ENCODE measurements at places on chromosomes 11 and 22.

DNA sequence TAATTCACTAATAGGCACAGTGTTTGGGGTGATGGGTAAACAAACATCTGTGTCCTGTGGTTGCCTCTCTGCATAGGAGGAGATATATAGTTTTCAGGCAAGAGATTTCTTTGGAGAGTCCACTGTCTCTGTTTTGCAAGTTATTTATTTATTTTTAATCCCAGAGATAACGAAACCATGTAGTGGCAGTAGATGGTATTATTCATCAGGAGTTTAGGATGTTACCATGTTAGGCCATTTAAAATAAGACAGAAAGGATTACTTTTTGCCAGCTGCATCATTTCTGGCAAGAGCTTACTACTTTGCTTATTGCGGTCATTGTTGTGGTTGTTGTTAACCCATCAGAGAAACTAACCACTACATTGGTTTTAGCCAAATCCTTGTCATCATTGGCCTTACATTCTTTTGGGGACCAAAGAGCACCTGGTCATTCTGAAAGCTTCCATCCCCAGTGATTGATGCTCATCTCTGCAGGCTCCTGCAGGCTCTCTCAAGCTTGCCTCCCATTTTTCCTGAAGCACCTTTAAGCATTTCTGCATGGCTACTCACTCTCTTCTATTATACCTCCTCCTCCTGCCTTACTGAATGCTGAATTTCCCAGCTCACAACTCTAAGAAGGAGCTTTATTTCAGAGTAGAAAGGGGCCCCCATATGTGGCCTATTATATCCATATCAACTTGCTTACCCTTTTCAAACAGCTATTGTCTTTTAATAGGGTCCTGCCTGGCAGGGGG, 84.4 kb downstream of the CSTPP1 start:
- DNase-seq, result no peak

- DNase-seq, result no peak
These were observed 47.6 kb upstream of the TEAD1 start for GRCh38 chr11:12626616-12627015.

DNA sequence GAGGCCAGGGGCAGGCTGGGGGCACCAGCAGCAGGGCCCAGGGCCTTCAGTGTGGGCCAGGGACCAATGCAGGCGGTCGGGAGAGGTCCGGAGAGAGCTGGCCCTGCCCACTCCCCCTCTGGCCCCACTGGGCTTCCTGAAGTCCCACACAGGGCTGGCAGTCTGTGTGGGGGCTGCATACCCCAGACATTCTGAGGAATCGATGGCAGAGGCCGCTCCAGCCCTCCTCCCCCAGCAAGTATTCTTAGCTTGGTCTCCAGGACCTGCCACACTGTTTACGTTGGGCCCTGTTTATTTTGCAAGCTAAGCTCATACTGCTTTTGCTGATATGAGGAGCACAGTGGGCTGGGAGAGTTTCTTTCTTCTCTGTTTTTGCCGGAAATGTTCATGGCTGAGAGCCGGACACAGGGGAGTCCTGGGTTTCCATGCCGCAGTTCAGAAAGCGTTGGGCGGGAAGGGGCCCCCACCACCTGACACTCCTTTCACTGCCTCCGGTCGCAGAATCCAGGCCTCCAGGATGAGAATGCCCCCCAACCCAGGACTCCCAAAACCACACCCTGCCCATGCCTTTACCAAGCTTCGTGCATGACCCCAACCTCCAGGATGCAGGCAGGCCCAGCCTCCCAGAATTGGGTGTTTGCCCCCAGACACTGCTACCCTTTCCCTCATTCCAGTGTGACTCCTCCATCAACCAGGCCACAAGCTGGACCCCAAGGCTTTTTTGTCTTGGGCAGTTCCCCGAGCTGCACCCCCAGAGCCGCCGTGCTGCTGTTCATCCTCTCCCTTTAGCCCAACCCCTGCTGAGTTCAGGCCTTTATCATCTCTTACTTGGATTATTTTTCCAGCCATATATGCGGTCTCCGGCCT, 81.8 kb upstream of the KCNQ1OT1 start:
- DNase-seq, result peak; percentile 36

DNA sequence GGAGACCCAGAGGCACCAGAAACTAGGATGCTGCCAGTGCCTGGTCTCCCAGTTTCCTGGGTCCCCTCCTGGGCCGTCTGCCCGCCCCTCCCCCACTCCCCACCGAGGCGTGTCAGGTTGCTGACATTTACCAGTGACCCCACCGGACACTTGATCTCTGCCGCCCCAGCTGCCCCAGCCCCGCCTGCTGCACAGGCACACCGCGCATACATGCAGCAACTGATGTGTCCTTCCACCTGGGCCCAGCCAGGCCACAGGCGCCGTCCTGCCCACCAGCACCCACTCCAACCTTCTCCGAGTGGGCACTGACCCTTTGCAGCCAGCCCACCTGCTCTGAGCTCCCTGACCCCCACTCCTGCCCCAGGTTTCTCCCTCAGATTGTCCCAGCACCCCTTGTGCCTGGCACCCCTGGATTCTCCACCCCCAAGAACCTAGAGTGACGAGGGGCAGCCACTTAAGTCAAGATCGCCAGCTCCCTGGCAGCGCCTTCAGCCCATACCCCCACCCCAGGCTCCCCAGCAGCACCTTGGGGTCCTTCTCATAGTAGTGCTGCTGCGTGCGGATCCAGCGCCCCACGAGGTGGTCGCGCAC, 548 bp downstream of the PYGM start:
- DNase-seq, result no peak

GRCh38 chr11:121696931-121697670, 244.3 kb upstream of the SORL1-AS1 start:
- DNase-seq, result no peak

GRCh38 chr22:48923996-48924395, 903.7 kb downstream of the BRD1 start:
- DNase-seq, result no peak

DNA sequence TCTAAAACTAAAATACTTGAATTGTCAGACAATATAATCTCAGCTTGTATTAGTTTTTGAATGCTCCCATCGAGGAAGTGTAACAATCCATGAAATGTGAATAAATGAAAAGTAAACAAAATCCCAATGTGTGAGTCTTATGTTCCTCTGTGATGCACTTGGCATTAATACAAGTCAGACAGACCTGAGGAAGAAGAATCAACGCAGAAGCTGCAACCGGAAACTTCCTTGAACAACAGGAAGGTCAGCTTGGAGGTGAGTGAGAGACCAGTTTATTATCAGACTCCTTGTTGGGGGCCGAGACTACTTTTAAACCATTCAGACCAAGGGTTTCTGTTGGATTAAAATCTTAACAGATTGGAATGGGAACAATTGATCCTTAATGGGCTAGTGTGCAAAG, 24.2 kb downstream of the NUP50 start:
- DNase-seq, result no peak

DNA sequence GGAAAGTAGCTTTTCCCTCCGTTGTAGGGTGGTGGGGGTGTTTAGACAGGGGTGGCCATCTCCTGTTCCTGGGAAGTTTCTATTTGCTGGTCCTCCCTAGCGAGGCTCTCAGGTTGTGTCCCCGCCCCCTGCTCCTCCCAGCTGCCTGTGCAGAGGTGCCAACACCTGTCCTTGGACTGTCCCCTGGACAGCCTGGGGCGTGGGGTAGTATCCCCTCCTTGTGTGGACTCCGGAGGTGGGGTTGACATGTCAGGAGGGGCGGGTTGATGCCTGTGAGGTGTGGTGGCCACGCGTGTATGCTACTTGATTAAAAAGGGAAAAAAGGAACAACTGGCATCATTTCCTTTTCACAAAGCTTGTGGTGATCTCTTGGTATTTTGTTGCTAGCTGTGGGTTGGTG, 14.3 kb upstream of the RANBP1 start:
- no peak for DNase-seq

DNA sequence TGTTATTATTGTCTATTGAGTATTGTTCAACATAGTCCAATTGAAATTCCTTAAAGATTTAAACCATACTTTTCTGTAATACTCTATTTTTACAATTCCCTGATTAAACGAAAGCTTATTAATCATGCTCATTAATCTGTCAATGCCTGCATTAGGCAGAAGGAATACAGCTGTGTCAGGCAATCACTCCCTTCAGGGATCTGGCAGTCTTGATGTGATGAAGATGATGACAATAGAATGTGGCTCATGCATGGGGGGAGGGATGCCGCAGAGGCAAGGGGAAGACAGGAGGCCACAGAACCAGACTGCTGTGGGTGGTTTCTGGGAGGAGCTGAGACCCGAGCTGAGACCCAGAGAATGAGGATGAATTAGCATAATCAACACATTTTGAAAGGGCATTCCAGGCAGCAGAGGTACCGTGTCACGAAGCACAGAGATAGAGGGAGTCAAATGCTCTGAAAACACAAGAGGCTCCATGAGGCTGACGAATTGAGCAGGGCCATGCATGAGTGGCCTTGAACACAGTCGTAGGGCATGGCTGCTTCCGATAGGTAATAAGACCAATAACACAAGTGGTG, 1075.5 kb downstream of the OPCML start:
- no peak for DNase-seq

DNA sequence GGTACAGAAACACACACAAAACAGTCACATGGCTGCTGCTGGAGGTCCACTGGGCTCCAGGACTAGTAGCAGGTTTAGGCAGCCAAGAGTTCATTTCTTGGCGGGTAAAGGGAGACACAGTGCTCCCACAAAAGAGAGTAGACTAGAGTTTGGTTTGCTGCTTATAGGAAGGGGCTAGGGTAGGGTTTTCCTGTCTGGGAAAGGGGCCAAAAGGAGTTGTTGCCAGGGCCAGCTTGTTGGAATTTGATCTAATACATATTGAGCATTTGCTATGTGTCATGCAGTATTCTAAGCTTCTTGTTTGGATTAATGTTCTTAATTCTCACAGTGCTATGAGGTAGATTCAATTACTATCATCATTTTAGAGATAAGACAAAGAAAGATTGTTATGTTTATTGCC, 195.1 kb upstream of the PLET1 start:
- no peak for DNase-seq

DNA sequence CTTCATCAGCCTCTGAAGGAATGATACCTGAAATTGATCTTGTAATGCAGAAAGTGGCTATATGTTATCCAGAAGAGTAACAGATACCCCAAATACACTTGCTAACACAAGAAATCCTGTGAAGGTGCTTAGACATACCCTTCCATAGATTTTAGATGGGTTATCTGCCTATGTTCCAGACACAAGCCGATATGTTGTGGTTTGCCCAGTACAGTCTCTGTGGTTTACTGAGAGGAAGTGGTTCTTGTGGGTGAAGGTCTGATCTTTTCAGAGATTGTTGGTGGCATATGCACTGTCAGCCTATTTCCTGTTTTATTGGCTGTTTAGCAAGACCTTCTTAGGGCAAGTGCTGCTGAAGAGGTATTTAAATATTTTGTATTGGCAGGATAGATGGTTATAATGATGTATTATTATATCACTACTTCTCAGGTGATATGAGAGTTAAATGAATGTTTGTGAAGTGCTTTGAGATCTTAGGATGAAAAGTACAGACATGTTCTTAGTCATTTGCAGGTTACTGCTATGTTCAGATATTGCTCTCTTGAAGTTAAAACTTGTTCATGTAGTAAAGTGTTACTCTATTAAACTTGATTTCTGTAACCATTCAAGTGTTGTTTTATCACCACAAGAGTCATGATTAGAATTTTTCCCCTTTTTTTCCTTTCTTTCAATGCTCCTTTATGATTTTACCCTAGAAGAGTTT, 8.2 kb downstream of the ARHGEF12 start:
- peak; percentile 76 for DNase-seq

DNA sequence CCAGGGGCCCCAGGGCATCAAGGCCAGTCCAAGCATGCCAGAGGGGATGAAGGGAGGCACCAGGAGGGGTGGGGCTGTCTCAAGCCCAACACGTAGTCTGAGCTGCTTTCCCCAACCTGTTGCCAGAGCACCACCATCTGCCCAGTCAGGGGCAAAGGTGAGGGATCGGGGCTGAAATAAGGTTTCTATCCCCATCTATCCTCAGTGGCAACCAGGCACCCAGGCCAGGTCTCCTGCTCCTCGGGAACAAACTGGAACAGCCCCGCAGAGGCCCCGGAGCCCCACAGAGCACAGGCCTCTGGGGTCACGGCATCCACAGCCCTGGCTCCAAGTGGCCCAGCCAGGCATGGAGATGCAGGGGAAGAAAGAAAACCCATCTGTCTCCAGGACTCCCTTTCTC, 19.3 kb downstream of the STARD10 start:
- DNase-seq, result no peak

DNA sequence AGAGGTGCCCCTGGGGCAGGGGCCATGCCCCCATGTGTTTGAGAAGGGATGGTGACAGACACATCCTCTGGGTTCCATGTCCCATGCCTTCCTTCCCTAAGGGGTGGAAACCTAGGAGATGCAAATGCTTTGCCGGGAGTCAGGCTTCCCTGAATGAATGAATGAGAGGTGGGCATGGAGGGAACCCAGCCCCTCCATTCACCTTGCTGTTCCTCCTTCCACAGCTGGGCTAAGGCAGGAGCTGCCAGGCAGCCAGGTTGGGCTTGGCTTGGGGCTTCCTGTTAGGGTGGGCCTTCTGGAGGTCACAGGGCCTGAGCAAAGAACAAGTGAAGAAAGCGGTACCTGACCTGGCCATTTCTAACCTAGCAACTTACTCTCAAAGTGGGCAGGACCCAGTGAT, 926 bp downstream of the POU2F3 start:
- DNase-seq, result no peak

GRCh38 chr11:122103726-122104125, 12.3 kb downstream of the BLID start:
- no peak for DNase-seq

- DNase-seq, result no peak
These were observed 200.4 kb downstream of the RAB38 start for GRCh38 chr11:87974797-87975196.

GRCh38 chr11:10597877-10598351, 29.4 kb upstream of the LYVE1 start:
- DNase-seq, result no peak

GRCh38 chr22:42173183-42173926, 42.7 kb upstream of the CYP2D6 start:
- no peak for DNase-seq

DNA sequence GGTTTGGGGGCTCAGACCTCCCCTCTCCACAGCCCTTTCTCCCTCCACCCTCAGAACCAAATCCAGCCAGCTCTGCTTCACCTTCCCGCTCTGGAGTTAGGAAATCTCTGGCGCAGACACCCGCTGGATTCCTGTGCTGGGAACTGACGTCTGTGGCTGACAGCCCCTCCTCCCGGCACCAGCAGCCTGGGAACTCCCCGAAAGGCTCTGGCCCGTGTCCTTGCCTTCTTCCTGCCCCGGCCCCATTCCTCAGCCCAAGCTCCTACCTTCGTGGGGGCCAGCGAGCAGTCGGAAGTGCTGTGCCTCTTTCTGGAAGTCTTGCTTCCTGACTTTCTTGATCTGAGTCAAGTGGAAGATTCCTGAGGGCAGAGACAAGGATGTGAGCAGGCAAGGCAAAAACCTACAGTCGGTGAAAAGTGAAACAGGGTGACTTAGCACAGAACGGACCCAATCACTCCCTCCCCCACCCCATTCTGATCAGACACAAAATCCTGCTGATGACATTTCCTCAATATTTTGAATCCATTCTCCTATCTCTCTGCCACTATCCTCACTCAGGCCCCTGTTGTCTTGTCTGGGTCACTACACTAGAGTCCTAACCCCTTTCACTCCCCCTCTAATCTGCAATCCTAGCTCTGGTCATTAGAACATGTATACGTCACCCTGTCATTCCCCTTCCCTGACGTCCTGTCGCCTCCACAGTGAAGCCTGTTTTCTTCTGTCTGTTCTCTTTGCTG, 34.1 kb downstream of the CHRDL2 start:
- DNase-seq, result no peak
